ENCODE measurements at places on chromosomes 3 and 15.

DNA sequence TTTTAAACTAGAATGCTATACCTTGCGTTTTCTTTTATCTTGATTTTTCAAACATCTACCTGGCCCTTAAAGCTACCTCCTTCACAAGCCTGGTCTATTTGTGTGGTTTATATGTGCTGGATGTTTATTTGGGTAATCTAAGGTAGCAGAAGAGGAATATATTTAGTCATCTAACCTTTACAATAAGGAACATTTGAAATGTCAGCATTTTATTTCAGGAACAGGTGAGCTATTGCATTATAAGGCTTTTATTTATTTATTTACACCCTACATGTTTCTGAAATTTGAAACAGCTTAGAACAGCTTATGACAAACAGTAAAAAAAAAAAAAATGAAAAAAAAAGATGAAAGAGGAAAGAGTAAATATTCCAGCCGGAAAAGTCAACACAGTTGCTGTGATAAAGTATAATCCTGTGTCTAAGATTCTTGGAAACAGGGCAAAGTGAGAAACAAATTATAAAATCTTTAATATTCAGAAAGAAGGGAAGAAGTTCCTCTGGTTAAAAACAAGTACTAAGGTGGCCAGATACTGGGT is 19.5 kb downstream of the HHLA2 start:
- DNase-seq: no peak

GRCh38 chr3:50588759-50589433 is 19.6 kb downstream of the HEMK1 start:
- no peak for DNase-seq

- no peak for DNase-seq
Measured at GRCh38 chr3:188929137-188929536, 242.6 kb upstream of the TPRG1 start.

DNA sequence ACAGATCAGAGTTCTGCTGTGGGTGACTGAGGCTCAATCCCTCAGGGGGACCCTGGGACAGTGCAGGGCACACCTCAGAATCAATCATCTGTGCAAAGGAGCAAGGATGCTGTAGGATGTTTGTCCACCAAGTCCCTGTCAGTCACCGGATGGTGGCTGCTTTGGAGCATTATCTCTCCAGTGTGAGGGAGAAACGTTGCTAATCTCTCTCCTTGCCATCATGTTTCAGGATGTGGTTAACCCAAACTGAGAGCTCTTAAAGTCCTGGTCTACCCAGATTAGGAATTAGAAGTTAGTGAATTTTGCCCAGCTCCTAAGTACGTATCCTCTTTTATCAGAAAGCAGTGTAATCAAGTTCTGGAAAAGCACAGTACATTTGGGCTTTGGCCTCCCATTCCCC is 26.2 kb upstream of the LRRC3B start:
- DNase-seq: no peak

DNA sequence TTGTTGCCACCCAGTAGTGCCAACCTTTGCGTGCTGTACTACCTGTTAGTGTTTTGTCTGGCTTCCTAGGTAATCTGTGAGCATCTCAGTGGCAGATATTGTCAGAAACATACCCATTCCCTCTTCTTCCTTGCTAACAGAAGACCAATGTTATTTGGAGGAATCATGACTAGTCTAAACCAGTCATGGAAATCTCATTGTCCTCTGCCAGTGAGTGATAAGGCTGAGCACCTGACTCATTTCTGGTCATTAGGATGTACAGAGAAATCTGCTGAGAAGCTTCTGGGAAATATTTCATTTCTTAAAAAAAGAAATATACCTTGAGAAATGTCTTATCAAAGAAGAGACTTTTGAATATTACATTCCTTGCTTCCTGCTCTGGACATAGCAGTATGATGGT is 70.1 kb upstream of the CDV3 start:
- DNase-seq: no peak

GRCh38 chr3:94513600-94513999 is 450.7 kb downstream of the NSUN3 start:
- DNase-seq: no peak

- no peak for DNase-seq
Measured at GRCh38 chr3:138948371-138949001, 1.5 kb downstream of the FOXL2NB start.

GRCh38 chr3:188931531-188931930 is 240.2 kb upstream of the TPRG1 start:
- no peak for DNase-seq

GRCh38 chr3:44845528-44846520 is 15.9 kb upstream of the TMEM42 start:
- DNase-seq: no peak

DNA sequence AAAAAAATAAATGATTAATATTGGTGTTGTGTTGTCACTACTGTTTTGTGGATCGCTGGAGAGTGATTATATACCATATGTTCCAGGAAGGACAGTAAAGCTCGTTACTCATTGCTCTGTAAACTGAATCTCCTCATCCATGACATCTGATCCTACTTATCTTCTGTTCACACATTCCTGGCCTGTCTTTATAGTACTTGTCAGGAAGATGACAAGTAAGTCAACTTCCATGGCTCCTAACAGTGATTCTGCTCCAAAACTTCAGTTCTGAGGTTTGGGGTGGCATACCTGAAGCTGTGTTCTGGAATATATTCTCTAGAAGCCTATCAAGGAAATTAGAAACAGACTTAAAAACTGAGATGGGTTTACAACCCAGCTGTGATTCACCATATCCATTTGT is 288.9 kb downstream of the ZBBX start:
- no peak for DNase-seq
